Non-pigmented ciliary epithelial cell (primary cell): ENCODE measurements at places on chromosomes 13 and 19.

GRCh38 chr19:3065675-3066357, 3.5 kb upstream of the TLE5 start:
- no peak for DNase-seq

- no peak for DNase-seq
Measured at GRCh38 chr13:109693213-109693612, 93.2 kb downstream of the IRS2 start.

GRCh38 chr19:604355-604754, 14.7 kb downstream of the HCN2 start:
- no peak for DNase-seq

DNA sequence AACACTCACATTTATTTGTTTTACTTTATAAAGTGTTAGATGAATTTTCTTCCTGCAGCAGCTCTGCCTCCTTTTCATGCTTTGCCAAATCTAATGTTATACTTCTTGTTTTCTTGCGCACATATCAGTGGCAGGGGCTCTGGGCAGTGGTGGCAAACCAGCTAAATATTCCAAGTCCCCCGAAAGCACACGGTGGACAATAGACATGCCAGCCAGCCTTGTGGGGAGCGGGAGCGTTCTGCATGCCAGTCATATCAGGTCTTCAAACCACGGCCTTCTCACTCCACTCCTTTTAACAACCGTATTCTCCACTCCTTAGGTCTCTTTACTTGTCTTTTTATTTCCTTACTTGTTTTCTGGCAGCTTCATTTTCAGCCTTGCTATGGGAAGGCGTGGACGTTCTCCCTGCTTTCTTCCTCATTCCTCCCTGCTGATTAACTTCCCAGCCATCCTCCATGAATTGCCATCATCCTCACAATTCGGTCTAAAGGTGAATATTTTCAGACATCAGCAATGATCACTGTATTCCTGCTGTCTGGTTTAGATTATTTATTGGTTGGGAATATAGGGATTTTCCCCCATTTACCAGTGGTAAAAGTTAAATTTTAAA, 77.1 kb upstream of the WASF3 start:
- no peak for DNase-seq

DNA sequence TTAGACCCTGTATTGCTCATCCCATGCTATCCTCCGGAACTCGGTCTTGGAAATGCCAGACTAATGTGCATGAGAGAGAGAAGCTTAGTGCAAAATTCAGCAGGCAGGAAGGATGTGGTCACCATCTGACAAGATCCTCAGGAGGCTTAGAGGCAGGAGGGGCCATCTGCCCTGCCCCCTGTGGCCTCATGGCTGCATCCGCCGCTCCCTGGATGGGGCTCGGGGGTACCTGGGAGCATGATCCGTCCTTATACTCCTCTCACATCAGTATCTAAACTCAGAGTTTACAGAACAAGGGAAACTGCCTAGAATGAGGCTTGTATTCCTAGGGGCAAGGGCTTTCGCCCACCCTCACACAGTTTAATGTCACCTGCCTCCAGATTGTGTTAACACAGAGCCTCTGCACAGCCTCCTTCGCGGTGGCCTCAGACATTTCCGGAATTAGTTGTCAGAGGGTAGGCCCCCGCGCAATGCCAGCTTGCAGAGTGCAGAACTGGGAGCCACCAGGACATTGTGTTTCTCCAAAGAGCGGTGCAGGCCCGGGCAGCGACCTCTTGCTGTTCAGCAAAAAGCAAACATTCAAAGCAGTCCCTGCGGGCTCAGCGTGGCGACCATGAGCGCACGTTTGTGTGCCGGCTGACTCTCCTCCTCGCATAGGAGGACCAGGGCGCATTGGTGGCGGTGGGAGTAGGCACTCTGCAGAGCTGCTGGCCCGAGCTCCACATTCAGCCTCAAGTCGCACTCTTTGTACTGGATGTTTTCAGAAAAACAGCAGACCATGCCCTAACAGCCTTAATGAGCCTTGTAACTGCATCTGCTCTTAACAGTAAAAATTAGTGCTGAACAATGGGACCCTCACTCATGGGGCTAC, 39.1 kb downstream of the GPR12 start:
- DNase-seq, result no peak

DNA sequence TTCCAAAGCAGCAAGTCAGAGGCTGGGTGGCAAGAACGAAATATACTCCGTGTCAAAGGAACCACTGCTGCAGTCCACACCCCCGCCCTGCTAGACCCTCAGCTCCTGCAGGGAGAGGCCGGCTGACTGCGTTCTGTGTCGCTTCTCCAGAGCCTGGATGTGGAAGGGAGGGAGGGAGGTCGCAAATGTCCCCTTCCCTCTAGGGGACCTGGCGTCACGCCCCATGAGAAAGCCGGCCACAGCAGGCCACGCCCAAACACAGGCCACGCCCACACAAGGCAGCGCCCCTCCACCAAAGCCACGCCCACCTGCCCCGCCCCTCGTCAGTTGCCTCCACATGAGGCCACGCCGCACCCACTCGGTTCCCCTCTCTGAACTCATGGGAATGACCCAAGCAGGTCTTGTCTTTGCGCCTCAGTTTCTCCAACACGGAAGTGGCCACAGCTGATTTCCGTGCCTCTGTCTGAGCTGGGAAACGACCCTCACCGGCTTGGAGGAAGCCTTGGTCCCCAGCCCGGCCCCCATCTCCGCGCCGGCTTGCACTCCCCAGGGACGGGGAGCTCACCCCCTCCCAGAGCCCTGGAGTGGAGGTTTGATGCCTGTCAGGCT, 38.4 kb upstream of the TCF3 start:
- DNase-seq, result no peak

- no peak for DNase-seq
Measured at GRCh38 chr13:66359910-66360552, 870.1 kb downstream of the PCDH9 start.

- DNase-seq, result no peak
Measured at GRCh38 chr13:19695428-19695827, 62.0 kb downstream of the MPHOSPH8 start.

GRCh38 chr19:39001041-39001440, 25.5 kb upstream of the FBXO17 start:
- DNase-seq, result no peak

DNA sequence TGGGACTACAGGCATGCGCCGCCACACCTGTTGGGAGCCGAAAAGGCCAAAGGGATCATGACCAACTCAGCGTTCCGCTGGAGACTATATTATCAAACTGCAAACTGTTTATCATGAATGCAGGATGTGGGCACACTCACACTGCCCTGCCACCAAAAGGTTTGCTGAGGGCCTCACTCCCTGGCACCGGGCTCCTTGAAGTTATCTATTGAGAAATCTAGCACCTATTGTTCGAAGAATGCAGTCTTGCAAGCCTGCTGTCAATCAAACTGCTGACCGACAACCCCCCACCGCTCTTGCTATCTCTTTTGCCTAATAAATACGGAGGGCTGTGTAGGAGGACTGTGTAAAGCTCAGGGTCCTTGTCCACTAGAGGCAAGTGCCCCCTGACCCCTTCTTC, 5.2 kb upstream of the ZNF836 start:
- no peak for DNase-seq

DNA sequence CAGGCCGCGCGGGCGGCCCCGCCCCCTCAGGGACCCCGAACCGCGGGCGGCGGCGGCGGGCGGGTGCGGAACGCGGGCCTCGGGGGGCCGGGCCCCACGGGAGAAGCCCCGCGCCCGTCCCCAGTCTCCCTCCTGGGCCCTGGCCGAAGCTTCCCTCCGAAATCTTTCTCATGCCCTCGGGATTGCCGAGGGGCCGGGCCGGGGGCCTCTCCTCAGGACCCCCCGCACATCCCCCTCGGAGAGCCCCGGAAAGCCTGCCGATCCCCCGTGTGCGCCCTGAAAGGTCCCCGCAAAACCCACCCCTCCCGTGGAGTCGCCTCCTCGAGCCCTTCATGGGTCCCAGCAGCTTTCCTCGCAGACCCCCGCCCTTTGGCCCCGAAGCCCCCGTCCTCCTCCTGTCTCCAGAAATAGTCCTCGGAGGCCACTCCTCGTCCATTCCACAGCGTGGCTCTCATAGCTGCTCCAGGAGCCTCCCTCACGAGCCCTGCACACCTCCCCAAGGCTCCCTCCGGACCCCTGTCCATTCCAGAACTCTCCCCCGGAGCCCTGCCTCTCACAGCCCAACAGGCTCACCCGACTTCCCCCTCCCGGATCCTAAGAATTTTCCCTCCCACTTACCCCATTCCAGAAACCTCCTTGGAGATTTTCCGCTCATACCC, 555 bp downstream of the SAMD4B start:
- DNase-seq, result no peak

DNA sequence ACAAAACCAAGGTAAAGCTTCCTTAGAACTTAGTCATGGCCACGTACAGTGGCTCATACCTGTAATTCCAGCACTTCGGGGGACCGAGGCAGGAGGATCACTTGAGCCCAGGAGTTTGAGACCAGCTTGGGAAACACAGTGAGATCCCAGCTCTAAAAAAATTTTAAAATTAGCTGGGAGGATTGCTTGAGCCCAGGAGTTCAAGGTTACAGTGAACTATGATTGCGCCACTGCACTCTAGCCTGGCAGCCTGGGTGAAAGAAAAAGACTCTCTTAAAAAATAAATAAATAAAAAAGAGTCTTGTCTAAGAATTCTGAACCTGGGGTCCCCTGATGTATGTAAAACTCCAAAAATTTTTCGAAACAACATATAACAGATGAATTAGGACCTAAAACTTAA, 34.9 kb downstream of the N4BP2L2 start:
- no peak for DNase-seq

GRCh38 chr19:40671404-40671803, 19.0 kb downstream of the NUMBL start:
- DNase-seq, result no peak

- no peak for DNase-seq
Measured at GRCh38 chr19:366205-366783, 21.7 kb upstream of the MIER2 start.

GRCh38 chr13:91701975-91702374, 303.6 kb downstream of the GPC5 start:
- no peak for DNase-seq

DNA sequence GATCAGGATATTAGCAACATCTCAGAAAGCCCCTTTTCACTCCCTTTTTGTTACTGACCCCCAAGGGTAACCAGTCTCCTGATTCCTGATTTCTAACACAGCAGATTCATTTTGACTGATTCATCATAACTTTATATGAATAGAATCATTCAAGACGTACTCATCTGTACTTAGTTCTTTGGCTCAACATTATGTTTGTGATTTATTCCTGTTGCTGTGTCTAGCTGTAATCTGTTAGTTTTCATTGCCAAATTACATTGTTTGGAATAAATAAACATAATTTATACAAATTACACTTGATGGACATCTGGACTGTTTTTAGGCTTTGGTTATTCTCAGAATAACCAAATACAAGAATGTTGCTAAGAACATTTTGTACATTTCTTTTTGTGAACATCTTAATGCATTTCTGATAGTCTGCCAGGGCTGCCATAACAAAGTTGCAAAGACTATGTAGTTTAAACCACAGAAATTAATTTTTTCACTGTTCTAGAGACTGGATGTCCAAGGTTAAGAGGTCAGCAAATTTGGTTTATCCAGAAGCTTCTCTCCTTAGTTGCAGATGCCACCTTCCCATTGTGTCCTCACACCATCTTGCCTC, 62.8 kb upstream of the EDNRB start:
- no peak for DNase-seq

DNA sequence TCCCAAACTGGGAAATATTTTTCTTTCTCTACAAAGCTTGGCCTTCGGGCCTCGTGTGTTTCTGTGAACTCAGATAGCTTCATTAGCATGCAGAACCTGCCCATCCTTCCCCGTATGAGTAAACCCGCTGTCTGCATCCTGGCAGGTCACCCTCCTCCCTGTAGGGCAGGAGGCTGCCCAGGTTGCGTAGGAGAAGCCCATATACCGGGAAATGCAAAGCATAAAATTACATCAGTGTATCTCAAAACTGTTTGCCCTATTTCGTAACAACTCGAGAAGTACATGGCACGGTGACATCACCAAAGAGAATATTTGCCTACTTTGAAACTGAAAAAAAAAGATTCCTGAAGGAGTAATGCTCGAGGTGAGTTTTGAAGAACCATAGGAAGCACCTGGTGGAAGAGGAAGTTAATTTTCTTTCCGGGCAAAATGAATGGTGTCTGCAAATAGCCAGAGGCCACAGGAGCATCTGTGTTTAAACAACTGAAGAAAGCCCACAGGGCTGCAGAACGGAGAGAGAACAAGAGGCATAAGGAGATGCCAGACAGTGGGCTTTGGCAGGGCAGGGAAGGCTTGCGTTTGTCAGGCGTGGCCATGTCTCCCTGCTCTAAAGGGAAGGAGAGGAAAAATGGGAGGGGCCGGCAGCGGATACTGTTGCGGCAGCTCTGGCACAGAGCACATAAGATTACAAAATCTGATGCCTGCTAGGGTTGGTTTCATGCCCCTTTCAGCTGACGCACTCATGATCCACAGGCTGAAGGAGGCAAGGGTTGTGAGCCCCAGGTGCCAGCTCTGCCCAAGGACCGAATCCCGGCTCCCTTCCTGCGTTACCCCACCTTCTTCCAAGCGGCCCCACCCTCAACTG, 81.4 kb downstream of the IRS2 start:
- DNase-seq, result no peak

DNA sequence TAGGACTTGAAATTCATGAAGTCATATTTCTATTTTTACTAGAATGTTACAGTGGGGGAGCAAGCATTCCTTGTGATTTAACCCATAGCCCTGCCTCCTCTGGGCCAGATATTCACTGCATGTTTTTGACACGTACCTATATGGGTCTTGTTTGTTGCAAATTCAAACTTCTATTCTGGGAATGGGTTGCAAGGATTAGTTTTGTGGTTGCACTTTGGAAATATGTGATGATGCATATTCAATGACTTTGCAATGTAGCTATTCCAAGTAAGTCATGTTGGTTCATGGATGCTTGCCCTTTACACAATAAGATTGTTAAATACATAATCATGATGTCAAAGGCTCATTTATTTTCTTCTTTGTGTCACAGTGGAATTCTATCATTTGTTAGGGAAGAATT, 440.8 kb downstream of the TDRD3 start:
- peak; percentile 14 for DNase-seq

DNA sequence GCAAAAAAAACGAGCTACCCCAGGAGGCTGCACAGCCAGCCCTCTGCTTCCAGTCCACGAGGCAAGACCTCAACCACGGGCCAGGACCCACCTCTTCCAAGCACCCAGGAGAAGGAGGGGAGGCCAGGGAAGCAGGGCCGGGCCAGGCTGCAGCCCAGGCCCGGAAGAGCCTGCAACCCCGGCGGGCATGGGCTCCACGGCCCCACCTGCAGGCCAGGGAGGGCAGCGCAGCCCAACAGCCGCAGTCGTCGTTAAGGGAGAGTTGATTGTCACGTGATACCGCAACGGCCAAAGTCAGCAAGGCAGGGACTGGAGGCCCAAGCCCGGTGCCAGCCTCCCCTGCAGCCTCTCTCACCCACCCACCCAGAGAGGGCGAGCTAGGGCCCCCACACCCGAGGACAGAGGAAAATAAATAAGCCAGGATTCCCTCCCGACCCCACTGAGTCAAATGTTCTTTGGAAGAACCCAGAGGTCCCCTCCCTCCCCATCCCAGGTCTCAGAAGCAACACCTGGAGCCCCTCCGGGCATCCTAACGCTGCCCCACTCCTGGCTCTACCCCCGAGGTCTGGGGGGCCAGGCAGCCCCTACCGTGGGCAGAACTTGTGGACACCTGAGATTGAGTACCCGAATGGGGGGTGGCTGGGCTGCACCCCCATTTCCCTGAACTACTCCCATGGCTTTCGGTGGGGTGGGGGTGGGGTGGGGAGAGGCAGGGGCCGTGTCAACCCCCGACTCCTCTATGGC, 5.2 kb upstream of the REXO1 start:
- DNase-seq, result no peak

GRCh38 chr13:100203696-100204367, 114.9 kb downstream of the PCCA start:
- DNase-seq, result peak; percentile 71
